ENCODE measurements at places on chromosomes 4 and X. TPM values are rescaled to one million over a fixed set of nuclear protein-coding genes. Genes with fewer than 3 reads are reported as not detected.

DNA sequence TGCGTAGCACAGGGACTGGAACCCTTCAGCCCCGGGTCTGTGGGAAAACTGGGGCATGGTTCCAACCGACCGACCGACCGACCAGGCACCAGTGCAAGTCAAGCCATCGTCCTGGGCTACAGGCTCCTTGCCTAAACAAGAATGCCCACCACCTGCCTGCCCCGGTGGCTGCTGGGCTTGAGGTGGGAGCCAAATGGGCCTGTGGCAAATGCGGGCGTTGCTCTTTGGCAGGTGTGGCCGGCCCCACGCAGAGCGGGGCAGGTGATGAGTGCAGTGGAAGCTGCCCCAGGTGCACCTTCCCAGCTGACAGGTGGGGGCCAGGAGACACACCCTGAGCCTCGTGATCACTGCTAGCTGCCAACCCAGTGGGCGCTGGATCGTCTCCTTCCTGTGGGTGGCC, 77.9 kb downstream of the MTMR1 start:
- DNase-seq, result no peak

DNA sequence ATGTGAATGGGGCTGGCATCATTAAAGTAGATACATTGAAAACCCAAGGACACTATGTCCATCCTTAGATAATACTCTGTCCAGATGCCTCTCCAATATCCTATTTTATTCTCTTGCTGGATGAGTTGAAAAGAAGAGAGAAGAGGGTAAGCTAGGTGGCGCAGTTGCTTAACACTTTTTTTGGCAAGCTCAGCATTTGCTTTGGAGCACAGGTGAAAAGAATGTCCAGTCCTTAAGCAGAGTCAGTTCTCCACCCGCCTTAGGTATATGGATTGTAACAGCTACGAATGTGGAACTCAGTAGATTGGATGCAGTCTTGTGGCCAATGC, 208.4 kb downstream of the NWD2 start:
- DNase-seq, result peak; percentile 44

DNA sequence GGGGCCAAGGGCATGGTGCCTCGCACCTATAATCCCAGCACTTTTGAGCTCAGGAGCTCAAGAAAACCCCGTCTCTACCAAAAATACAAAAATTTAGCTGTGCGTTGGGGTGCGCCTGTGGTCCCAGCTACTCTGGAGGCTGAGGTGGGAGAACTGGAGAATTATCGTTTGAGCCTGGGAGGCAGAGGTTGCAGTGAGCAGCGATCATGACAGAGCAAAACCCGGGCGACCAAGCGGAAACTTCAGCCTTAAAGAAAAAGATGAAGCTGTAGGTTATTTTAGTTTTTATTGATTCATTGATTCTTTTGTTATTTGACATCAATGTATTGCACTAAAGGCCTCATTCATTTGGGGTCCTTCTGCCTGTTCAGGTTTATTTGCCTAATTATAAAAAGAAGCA, 5.4 kb downstream of the TMPRSS11F start:
- DNase-seq, result no peak

DNA sequence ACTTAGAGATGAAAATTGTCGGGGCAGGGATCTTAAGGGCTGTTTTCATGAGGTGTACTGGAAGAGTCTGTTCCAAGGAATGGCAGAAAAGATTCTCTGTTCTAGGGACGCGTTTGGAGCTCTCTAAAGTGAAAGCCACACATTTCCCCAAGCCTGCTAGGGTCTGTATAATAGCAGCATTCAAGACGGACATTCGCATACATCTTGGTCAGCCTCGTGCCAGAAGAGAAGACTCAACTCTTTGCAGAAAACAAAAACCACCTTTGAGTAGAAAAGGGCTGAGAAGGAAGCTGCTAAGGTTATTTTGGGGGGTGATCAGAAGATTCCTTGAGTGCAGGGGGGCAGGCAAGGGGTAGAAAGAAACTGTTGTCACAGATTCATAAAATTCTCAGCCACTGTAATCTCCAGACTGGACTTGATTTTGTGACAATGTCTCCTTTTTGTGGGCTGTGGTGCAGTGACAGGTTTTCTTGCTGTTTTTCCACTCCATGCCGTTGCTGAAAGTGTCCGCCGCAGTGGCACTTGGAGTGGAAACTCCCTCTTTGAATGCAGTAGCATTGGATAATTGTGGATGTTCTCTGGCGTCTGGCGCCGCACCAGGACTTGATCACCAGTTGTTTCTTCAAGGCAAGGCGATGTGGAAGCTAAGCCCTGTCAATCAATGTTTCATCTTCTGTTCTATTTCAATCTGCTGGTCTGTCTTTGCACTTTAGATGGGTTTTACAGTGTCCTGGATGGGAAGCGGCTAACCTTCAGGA, 2.9 kb downstream of the GYG2 start:
- no peak for DNase-seq

- no peak for DNase-seq
Measured at GRCh38 chr4:17912011-17912410, 101.2 kb downstream of the NCAPG start.

GRCh38 chr4:186739802-186740434, 16.3 kb upstream of the FAT1 start:
- DNase-seq, result peak; percentile 36

DNA sequence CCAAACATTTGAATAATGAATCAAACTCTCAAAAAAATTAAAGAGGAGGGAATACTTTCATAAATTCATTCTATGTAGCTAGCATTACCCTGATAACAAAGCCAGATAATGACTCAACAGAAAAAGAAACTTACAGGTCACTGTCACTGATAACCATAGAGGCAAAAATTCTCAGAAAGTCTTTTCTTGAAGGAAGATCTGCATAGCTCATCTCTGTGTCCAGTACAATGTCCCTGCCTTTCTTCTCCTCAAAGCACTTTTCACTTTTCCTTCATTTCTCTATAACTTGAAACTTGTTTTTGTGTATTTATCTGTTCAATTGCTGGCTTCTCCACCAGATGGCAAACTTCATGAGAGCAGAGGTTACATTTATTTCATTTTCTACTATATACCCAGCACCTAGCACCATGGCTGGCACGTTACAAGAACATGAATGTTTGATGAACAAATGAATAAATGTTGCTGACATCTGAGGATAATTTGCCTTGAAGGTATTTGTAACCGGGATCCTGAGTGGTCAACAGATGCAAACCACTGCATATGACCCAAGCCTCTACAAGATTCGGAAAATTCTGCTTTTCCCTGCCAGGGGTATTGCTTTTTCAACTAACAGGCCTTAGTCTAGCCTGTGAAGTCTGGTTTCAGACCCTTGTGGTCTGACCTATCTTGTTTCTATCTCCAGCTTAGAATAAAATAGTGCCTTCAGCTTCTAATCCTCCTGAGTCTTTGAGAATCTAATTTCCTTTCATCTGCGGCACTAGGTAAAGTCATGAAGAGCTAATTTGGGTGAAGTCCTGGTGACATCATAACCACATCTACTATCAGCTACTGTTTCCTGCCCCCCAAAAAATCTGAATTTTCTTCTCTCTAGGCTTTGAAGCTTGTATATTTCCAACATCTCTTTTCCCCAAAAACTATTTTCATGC, 52.5 kb upstream of the ANTXR2 start:
- peak; percentile 74 for DNase-seq

DNA sequence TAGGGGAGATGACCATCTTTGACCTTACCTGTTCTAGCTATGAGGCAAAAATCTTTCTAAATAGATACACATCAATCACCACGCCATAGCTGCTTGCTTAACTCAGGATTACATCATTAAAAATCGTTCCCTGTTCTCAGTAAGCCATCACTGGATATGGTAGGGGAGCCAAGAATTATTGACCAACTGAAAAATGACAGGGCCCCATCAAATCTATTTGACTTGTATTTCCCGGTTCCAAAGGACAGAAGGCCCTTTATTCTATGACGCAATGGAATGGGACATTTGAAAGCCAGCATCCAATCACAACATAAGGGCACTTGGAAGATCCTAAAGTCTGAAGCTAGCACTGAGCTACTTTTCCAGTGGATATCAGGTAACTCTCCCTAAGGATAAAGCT, 75.6 kb upstream of the NOCT start:
- no peak for DNase-seq

DNA sequence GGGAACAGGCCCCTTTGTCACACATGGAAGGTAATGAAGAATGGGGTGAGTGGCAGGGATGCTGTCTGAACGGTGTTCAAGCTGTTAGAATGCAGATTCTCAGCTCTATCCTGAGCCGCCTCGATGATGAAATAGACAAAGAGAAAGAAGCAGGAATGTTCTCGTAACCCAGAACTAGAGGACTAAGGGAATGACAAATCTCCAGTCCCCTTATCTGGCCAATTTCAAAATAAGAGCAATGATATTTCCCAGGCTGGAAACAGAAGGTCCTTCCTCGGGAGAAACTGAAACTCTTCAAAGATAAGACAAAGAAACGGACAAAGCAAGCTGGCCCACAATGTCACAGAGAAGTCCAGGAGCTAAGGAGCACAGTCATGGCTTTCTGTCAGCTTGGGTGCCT, 29.5 kb upstream of the MTNR1A start:
- no peak for DNase-seq

DNA sequence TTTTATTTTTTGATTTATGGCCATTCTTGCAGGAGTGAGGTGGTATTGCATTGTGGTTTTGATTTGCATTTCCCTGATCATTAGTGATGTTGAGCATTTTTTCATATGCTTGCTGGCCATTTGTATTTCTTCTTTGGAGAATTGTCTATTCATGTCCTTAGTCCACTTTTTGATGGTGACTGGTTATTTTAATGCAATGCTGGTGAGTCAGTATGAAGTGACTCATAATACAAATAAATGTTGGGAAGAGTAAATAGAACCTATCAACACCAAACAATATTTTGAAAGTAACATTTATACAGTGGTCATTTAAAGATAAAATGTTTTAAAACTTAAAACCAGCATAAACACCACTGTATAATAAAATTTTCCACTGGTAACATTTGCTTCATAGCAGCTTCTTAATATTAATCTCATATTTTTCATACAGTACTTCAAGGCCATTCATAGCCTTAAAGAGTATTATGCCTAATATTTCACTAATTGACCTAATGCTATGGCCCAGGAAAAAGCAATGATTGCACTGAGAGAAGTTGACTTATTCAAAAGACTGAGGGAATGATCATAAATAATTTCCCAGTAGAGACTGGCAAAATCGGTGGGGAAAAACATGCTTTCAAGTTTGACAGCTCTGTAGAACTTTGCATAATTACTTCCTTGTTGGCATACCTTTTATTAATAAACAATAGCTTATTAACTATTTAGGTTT, 33.9 kb downstream of the CASK start:
- peak; percentile 16 for DNase-seq

- no peak for DNase-seq
Measured at GRCh38 chrX:48933757-48934156, 14.9 kb upstream of the PIM2 start.

- DNase-seq, result no peak
Measured at GRCh38 chr4:8477676-8478075, 37.1 kb downstream of the TRMT44 start.

- DNase-seq, result peak; percentile 18
Measured at GRCh38 chrX:80807606-80807991, 2.1 kb downstream of the BRWD3 start.

- DNase-seq, result peak; percentile 0
Measured at GRCh38 chrX:136528645-136529315, 3.2 kb upstream of the VGLL1 start.

- DNase-seq, result no peak
Measured at GRCh38 chr4:84146300-84146959, 352.7 kb downstream of the NKX6-1 start.

DNA sequence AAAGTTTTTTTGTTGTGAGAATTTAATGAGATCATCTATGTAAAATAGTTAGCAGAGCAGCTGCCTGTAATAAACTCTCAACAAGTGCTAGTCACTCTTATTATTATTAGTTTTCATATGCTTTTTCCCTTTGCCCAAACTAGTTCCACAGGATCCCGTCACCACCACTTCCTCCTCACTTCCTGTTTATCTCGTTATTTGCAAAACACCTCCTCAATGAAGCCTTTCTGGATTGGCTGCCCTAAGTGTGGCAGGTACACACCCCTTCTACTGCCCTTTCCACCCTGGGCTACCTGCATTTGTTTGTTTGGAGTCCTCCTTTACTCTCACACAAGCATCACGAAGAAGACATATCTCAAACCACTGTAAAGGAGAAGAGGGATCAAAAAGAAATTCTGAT, 54.4 kb upstream of the KLF3 start:
- DNase-seq, result no peak

ZNF185 gene
- 0.47 TPM for total RNA-seq

ADH1C gene
- not detected for total RNA-seq

N4BP2 gene
- 7.5 TPM for total RNA-seq

MAGEA9B gene
- not detected for total RNA-seq

MXD4 gene
- 56.4 TPM for total RNA-seq

DDIT4L gene
- total RNA-seq, result 9.6 TPM

PNMA6F gene
- not detected for total RNA-seq

BTC gene
- 0.21 TPM for total RNA-seq

HS3ST1 gene
- 0.16 TPM for total RNA-seq

XG gene
- total RNA-seq, result 1.5 TPM
